ENCODE measurements at places on chromosomes 6 and 20. TPM values are rescaled to one million over a fixed set of nuclear protein-coding genes. Genes with fewer than 3 reads are reported as not detected.

DNA sequence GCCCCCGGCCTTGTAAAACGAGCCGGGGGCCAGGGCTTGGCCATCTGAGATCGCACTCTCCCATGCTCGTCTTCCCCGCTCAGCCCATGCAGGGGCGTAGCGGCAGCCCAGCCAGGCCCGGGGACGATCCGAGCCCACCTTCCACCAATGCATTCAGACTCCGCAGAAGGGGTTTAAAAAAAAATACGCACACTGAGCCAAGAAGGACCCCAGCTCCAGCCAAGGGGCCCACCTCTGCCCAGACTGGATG is 320 bp downstream of the GSTA4 start:
- H3K4me3 ChIP-seq, result peak overlapping the region; percentile 95
- peaks cover 18% of the 10 kb centered on the region for H3K36me3 ChIP-seq
- DNase-seq, result no peak
- peak overlapping the region; percentile 99 for H3K27ac ChIP-seq
- H3K4me1 ChIP-seq, result peaks cover 44% of the 10 kb centered on the region
- H3K27me3 ChIP-seq, result no peaks in the 10 kb centered on the region

DNA sequence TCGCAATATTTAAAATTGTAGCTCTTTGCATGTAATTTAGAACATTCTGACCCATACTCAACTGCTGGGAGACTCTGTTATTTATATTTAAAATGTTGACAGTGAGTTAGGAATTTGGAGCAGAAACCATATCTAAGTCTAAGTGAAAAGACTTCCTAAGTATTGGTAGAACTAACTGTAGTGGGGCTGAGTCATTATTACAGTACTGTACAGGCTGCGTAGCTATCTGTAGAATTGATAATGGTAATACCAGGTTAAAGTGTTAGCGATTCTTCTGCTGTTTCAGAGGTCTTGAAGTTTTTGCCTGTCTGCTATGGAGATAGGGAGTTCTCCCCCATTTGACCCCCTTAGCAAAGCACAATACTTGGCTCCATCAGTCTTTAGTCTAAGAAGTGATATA is 3.6 kb downstream of the TOP1 start:
- peaks cover 72% of the 10 kb centered on the region for H3K4me1 ChIP-seq
- H3K4me3 ChIP-seq, result peak overlapping the region; percentile 15
- no peak overlapping the region for H3K27ac ChIP-seq
- DNase-seq, result no peak

- no peak overlapping the region for H3K4me3 ChIP-seq
- no peak overlapping the region for H3K27ac ChIP-seq
- peaks cover 30% of the 10 kb centered on the region for H3K36me3 ChIP-seq
- no peaks in the 10 kb centered on the region for H3K4me1 ChIP-seq
Observed at GRCh38 chr6:56624728-56625069, 18.0 kb downstream of the DST start.

- no peak overlapping the region for H3K27ac ChIP-seq
- DNase-seq, result peak; percentile 68
- H3K27me3 ChIP-seq, result no peaks in the 10 kb centered on the region
- no peaks in the 10 kb centered on the region for H3K4me1 ChIP-seq
- H3K4me3 ChIP-seq, result no peak overlapping the region
Observed at GRCh38 chr20:59646487-59646886, 42.1 kb downstream of the PHACTR3 start.

GRCh38 chr6:139871803-139872510 is 497.5 kb upstream of the CITED2 start:
- no peak for DNase-seq
- H3K36me3 ChIP-seq, result no peaks in the 10 kb centered on the region
- peak overlapping the region; percentile 17 for H3K27ac ChIP-seq

DNA sequence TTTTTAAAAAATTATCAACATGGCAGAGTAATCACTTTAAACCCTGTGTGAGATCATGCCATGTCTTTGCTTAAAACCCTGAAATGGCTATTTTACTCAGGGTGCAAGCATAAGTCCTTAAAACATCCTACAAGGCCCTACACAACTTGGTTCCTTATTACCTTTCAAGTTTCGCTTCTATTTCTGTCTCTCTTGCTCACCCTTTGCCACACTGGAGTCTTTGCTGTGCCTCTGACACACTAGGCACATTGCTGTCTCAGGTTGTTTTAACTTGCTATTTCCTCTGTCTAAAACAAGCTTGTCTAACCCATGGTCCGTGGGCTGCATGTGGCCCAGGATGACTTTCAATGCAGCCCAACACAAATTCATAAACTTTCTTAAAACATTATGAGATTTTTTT is 55.6 kb downstream of the KIAA0408 start:
- DNase-seq, result no peak
- H3K27me3 ChIP-seq, result no peaks in the 10 kb centered on the region
- H3K27ac ChIP-seq, result no peak overlapping the region
- no peak overlapping the region for H3K4me3 ChIP-seq

GRCh38 chr6:14621518-14621917 is 503.9 kb downstream of the CD83 start:
- no peaks in the 10 kb centered on the region for H3K36me3 ChIP-seq
- H3K4me1 ChIP-seq, result peaks cover 11% of the 10 kb centered on the region
- H3K4me3 ChIP-seq, result no peak overlapping the region
- no peak overlapping the region for H3K27ac ChIP-seq

GRCh38 chr6:43812850-43813578 is 43.0 kb downstream of the VEGFA start:
- no peak for DNase-seq
- H3K4me1 ChIP-seq, result peaks cover 3% of the 10 kb centered on the region
- H3K27me3 ChIP-seq, result no peaks in the 10 kb centered on the region
- H3K27ac ChIP-seq, result no peak overlapping the region

The TUBB2B gene
- total RNA-seq, result 67.2 TPM

The SPATS1 gene
- total RNA-seq, result not detected

The RIMS1 gene
- total RNA-seq, result 23.5 TPM

The BPIFB4 gene
- total RNA-seq, result not detected

All from osteocyte (in vitro differentiated cells).